ENCODE measurements at places on chromosomes 13 and 19.
A peak's percentile ranks its signal among the peaks of the same experiment; 100 is the strongest.

DNA sequence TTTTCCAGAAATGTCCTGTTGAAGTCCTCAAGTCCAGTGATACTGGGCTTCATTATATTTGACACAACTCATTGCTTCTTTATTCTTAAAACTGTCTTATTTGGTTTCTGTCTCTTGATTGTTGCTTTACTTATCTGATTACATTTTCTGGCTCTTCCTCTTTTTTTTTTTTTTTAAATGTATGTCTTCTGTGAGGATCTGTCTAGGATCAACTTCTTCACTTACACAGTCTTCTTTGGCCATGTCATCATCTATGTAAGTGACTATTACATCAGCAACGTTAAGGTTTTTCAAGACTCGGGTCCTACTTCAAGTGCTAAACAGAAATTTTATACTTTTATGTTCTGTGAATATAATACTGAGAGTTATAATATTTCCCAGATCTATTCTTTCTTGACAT lies 162.1 kb downstream of the PDS5B start:
- DNase-seq = no peak

DNA sequence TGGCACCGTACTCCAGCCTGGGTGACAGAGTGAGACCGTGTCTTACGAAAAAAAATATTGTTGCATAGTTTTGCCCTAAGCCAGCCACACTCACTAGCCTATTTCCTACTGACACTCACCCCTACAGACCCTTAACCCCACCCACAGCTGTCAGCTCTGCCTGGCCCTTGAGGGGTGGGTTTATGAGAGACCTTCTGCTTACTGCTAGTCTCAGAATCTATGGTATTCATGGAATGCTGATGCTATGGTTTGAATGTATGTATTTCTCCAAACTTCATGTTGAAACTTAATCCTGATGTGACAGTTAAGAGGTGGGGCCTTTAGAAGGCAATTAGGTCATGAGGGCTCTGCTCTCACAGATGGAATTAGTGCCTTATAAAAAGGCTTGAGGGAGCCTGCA lies 79.2 kb upstream of the LRCH1 start:
- DNase-seq = no peak

GRCh38 chr13:111252446-111253364 lies 67.7 kb upstream of the TEX29 start:
- DNase-seq = no peak

DNA sequence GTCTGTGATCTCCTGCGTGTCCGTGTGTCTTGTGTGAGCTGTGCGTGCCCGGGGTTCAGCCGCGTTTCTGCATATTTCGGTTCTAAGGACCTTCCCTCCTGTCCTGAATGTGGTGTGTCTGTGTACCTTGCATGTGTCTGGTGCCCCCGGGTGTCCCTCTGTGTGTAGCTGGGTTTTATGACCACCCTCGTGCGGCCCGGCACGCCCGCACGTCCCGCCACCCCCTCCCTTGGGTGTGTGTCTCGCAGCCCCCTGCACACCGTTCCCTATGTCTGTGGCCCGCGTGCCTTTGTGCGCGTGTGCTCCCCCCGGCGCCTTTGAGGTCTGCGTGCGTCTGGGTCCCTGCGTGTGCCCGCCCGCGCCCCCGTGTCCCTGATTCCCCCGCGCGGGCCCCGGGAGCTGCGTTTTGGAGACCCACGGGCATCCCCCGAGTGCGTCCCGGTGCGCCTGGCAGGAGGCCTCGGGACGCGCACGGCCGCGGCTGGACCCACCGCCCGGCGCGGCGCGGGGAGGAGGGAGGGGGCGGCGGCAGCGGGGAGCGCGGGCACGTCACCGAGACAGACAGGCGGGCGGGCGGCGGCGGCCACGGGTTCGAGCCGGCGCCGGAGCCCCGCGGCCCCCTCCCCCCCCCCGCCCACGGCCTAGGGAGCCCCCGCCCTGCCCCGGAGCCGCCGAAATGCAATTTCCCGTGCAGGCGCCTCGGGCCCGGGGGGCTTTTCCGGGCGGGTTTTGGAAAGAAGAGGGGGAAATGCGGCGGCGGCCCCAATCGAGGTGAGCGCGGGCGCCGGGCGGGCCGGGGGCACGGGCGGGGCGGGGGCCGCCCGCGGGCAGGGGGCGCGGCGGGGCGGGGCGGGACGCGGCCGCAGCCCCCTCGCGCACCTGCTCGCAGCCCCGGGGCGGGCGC lies 12.0 kb upstream of the NANOS3 start:
- no peak for DNase-seq

DNA sequence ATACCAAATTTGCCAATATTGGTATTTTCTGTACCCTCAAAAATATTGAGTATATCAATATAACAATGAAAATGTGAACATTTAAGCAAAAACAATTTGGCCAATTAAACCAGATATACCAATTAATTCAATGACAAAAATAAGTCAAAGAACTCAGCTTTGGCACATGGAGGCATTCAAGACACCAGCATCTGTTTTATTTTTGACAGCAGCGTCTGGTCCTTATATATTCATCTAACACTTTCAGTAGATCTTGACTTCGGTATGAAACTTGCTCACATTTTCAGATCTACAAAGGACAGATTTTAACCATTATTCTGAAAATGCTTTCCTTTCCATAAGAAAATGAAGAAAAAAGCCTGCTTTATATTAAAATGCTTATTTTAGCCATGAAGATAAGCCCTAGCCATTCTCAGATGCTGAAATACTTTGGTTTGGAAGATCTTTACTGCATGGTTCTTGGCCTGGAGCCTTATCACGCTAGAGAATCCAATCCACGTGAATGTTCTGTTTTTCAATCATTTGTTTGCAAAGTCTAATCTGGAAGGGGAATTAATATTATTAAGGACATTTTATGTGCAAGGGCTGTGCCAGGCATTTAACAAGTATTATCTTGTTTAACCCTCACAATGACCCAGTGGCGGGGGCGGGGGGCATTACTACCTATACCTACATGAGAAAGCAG lies 132.2 kb downstream of the DLEU7 start:
- DNase-seq = no peak

GRCh38 chr19:4016486-4016885 lies 8.9 kb downstream of the PIAS4 start:
- no peak for DNase-seq

DNA sequence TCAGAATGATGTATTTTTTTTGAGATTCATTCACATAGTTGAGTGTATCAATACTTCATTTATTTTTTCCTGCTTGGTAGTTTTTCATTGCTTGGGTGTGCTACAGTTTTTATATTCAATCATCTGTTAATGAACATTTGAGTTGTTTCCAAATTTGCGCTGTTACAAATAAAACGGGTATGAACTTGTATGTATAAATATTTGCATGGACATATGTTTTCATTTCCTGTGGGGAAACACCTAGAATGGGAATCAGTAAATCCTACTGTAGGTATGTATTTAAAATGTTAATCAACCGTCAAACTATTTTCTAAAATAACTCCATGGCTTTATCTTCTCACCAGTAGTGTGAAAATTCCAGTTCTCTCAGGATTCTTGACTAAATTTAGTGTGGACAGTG lies 826.3 kb downstream of the EFNB2 start:
- DNase-seq = no peak

GRCh38 chr19:50778906-50779430 lies 8.7 kb downstream of the GPR32 start:
- no peak for DNase-seq

- no peak for DNase-seq
Observed at GRCh38 chr19:15126131-15126910, 19.1 kb downstream of the SYDE1 start.

DNA sequence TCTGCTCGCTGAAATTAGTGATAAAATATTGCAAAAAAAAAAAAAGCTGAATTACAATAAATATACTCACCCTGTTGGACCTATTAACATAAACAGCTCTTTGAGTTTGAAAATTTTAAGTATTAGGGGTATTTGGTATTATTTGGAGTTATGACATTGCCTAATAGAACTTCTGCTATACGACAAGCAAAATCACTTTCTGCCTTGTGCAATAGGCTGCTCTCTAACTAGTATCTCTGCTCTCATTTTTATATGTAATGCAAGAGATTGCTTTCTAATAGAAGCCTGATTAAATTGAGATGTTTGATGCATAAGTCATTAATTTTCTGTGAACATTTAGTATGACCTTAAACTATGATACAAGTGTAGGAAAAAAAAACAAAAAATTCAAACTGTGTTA lies 5.3 kb downstream of the RGS9BP start:
- DNase-seq = no peak

DNA sequence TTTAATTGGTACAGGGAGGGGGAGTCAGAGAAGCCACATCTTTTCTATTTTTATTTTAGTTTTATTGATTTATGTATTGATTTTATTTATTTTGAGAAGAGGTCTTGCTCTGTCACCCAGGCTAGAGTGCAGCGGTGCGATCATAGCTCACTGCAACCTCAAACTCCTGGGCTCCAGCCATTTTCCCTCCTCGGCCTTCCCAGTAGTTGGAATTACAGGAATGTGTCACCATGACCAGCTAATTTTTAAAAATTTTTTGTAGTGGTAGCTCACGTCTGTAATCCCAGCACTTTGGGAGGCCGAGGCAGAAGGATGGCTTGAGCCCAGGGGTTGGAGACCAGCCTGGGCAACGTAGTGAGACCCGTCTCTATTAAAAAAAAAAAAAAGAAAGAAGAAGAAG lies 4.1 kb downstream of the IL27RA start:
- no peak for DNase-seq

- DNase-seq = peak; percentile 88
Observed at GRCh38 chr19:52397310-52398080, at the start of gene ZNF528. ZNF528 (plus strand) TSS chr19:52397849; CDS start chr19:52402014, 4,165 bp downstream.

DNA sequence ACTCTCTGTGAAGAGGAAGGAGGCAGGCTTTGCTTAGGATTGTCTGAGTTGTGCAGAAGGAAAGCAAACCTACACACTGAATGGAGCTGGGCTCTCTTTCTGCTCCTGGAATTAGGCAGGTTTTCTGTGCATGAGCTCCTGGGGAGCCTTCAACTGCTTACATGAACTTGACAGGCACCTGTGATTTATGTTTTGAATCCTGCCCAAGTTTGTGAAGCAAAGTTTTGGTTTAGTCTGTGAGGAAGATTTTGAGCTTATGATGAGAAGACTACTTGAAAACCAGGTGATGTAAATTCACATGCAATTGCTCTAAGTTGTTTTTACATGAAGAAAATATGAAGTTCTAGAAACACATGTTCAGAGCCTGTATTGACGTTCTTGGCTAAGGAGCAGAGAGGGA lies 109.0 kb downstream of the SLAIN1 start:
- no peak for DNase-seq

DNA sequence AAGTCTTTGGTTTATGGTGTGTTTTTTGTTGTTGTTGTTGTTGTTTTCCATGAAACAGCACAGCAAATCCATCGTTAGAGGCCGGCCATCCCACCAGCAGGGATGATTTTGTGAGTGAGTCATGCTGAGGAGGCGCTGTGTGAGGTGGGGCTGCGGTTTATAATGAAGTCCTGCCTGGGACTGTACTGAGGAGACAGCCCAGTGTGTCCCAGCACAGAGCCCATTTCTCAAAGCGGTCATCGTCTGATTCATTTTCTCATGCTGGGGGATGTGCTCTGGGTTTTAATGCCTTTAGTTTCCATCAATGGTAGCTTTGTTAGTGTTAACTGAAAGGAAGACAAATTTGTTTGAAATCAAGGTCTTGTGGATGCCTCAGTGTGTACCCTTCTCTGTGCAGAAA lies 129.3 kb upstream of the SERP2 start:
- no peak for DNase-seq

DNA sequence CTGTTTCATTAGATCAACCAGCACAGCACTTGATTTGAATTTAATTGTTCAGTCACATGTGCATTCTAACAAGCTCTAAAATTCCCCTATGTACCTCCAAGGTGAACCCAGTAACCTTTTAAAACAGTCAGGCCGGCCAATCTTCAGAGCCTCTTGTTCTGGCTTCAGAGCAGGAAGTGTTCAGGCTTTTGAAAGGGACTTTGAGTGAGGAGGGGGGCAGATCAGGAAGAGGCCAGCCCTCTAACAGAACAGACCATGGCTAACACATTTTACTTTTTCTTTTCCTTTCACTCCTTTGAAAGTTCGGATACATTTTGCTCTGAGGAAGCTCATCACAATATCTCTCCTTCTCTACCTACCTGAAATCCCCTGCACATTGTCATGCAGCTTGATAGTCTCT lies 390.3 kb downstream of the TBC1D4 start:
- no peak for DNase-seq

DNA sequence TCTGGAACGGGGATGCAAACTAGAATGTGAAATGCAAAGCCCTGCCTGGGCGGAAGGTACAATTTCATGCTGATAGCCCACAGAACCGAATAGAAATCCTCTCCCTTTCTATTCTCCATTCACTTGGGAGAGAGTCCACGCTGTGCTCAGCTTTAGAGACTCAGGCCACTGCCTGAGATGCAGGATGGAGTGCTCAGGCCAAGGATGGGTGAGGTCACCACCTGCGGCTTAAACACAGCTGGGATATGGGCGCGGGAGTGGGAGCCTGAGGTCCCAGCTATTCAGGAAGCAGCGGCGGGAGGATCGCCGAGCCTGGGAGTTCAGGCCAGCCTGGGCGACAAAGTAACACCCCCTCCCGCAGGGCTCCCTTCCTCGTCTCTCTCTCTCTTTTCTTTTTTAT lies 446 bp upstream of the ZNF83 start:
- DNase-seq = no peak

- DNase-seq = no peak
Observed at GRCh38 chr13:99743094-99743493, 228.5 kb downstream of the ZIC5 start.

Data from stimulated activated CD4-positive, alpha-beta T cell treated with anti-CD3 and anti-CD28 coated beads, Interleukin-1b, Interleukin-23, amount 100 ng/mL, for 1 hour (primary cell).